ENCODE measurements at places on chromosomes 11 and 22. TPM values are rescaled to one million over a fixed set of nuclear protein-coding genes. Genes with fewer than 3 reads are reported as not detected.

GRCh38 chr22:46732513-46732912, 5.5 kb downstream of the CERK start:
- peaks cover 23% of the 10 kb centered on the region for H3K36me3 ChIP-seq
- no peaks in the 10 kb centered on the region for H3K27me3 ChIP-seq
- no peak for DNase-seq
- H3K4me3 ChIP-seq, result no peak overlapping the region
- no peak overlapping the region for H3K27ac ChIP-seq

GRCh38 chr11:113240389-113240788, 74.0 kb upstream of the TTC12 start:
- H3K4me3 ChIP-seq, result no peak overlapping the region
- DNase-seq, result no peak
- H3K36me3 ChIP-seq, result no peaks in the 10 kb centered on the region

GRCh38 chr11:132840660-132841059, 691.6 kb downstream of the OPCML start:
- no peaks in the 10 kb centered on the region for H3K4me1 ChIP-seq
- no peak for DNase-seq
- H3K36me3 ChIP-seq, result no peaks in the 10 kb centered on the region
- H3K27ac ChIP-seq, result no peak overlapping the region

The RBM4B gene
- 26.7 TPM for polyA plus RNA-seq

DNA sequence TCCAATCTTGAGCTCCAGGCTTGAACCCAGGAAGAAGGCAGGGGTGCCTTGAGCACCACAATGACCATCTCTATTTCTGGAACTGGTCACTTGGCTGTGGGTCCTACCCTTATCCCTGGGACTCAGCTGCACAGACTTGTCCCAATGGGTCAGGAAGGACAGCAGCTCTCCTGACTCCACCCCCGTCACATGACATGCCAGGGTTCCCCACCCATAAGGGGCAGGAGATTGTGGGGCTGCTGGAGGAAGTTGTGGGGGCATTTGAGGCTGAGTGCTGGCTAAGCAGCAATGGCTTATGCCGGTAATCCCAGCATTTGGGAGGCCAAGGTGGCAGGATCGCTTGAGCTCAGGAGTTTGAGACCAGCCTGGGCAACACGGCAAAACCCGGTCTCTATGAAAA, 56.2 kb downstream of the NFAM1 start:
- no peak overlapping the region for H3K27ac ChIP-seq
- H3K4me1 ChIP-seq, result peaks cover 2% of the 10 kb centered on the region
- no peak overlapping the region for H3K4me3 ChIP-seq
- no peak for DNase-seq
- peaks cover 43% of the 10 kb centered on the region for H3K27me3 ChIP-seq

The LARGE1 gene
- polyA plus RNA-seq, result 6.2 TPM

The KIF18A gene
- 8.9 TPM for polyA plus RNA-seq

The TCN1 gene
- polyA plus RNA-seq, result not detected

- H3K36me3 ChIP-seq, result no peaks in the 10 kb centered on the region
- H3K27ac ChIP-seq, result no peak overlapping the region
- no peaks in the 10 kb centered on the region for H3K27me3 ChIP-seq
These were observed 495.2 kb upstream of the CADM1 start for GRCh38 chr11:115999437-115999836.

The WNT11 gene
- polyA plus RNA-seq, result 0.10 TPM

GRCh38 chr11:57552479-57552878, 15.0 kb downstream of the UBE2L6 start:
- H3K36me3 ChIP-seq, result peaks cover 54% of the 10 kb centered on the region
- no peak overlapping the region for H3K27ac ChIP-seq
- no peaks in the 10 kb centered on the region for H3K4me1 ChIP-seq
- DNase-seq, result no peak
- no peak overlapping the region for H3K4me3 ChIP-seq

DNA sequence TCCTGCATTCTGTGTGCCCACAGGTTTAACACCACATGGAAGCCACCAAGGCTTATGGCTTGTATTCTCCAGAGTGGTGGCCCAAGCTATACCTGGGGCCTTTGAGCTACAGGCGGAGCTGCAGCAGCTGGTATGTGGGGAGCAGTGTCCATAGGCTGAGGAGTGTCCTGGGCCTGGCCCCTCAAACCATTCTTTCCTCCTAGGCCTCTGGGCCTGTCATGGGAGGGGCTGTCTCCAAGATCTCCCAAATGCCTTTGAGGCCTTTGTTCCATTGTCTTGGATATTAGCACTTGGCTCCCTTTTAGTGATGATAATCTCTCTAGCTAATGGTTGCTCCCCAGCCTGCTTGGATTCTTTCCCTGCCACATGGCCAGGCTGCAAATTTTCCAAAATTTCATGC, 6.4 kb upstream of the TBC1D22A start:
- H3K27ac ChIP-seq, result no peak overlapping the region
- no peaks in the 10 kb centered on the region for H3K27me3 ChIP-seq
- H3K4me1 ChIP-seq, result peaks cover 18% of the 10 kb centered on the region
- H3K4me3 ChIP-seq, result no peak overlapping the region
- DNase-seq, result no peak

- DNase-seq, result no peak
- no peak overlapping the region for H3K27ac ChIP-seq
- H3K4me3 ChIP-seq, result no peak overlapping the region
These were observed 28.5 kb upstream of the C11orf96 start for GRCh38 chr11:43913829-43914380.

DNA sequence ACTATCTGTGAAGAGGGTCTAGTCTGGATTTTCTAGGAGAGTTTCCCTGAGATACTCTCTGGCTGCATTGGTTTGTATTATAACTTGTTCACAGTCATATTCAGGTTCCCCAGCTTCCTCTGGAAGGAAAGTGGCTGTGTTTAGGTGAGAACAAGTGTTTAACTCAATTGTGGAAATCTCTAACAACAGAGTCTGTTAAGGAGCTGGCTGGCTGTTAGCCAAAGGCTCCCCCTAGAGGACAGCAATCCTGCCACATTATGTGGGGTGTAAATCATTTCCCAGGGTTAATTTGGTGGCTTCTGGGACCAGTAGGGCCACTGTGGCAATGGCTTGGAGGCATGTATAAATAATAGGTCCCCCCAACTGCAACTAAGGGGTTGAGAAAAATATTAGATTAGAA, 18.4 kb downstream of the MS4A6E start:
- no peak overlapping the region for H3K4me3 ChIP-seq
- DNase-seq, result no peak
- no peaks in the 10 kb centered on the region for H3K4me1 ChIP-seq

The PGA4 gene
- polyA plus RNA-seq, result not detected

DNA sequence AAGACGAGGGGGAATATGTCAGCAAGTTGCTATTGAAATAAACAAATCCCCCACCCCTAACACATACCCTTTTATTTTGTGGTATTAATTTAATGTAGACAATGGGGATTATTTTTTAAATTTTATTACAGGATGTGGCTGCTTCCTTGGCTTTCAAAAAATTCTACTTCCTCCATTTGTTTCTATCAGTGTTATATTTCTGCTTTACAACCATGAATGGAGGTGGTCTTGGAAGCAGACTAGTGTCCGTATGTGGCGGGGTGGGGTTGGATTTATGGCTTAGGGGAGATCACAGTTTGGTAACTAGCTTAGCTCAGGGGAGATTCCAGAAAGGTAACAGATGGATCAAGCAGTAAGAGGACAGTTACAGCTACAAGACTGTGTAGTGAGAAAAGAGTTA, 39.3 kb upstream of the PICALM start:
- H3K36me3 ChIP-seq, result no peaks in the 10 kb centered on the region
- no peak overlapping the region for H3K4me3 ChIP-seq
- H3K4me1 ChIP-seq, result peaks cover 2% of the 10 kb centered on the region
- DNase-seq, result no peak
- no peak overlapping the region for H3K27ac ChIP-seq

The ADM2 gene
- polyA plus RNA-seq, result 1.9 TPM

- no peak overlapping the region for H3K27ac ChIP-seq
- no peaks in the 10 kb centered on the region for H3K36me3 ChIP-seq
- H3K4me3 ChIP-seq, result no peak overlapping the region
These were observed 33.5 kb upstream of the GNAZ start for GRCh38 chr22:23036684-23037428.

GRCh38 chr11:16856022-16856471, 117.6 kb downstream of the C11orf58 start:
- H3K27me3 ChIP-seq, result peaks cover 9% of the 10 kb centered on the region
- no peak overlapping the region for H3K4me3 ChIP-seq
- no peaks in the 10 kb centered on the region for H3K36me3 ChIP-seq
- no peaks in the 10 kb centered on the region for H3K4me1 ChIP-seq

- H3K36me3 ChIP-seq, result no peaks in the 10 kb centered on the region
- H3K27me3 ChIP-seq, result no peaks in the 10 kb centered on the region
- no peak overlapping the region for H3K27ac ChIP-seq
- no peak for DNase-seq
- H3K4me3 ChIP-seq, result no peak overlapping the region
These were observed 189.7 kb downstream of the GUCY1A2 start for GRCh38 chr11:106828576-106828975.

GRCh38 chr11:12007230-12007593, 1.2 kb downstream of the DKK3 start:
- DNase-seq, result no peak
- peak overlapping the region; percentile 67 for H3K27ac ChIP-seq
- peaks cover 17% of the 10 kb centered on the region for H3K36me3 ChIP-seq

DNA sequence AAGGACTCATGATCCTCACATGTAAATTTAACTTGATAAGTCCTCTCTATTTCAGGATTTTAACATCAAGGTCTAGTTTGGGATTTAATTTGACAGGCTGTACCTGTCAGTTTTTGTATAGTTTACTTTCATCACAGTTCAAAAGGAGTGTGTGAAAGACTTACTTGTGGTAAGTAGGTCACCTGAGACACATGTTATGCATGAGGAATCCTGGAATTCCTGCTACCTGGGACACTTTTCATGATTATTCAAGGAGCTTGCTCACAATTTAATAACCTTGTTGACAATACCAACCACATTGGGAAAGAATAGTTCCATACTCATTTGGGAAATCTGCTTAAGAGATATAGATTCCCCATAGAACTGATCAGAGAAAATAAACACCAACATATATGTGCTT, 15.8 kb upstream of the SLC36A4 start:
- no peak overlapping the region for H3K4me3 ChIP-seq
- no peaks in the 10 kb centered on the region for H3K4me1 ChIP-seq
- H3K27me3 ChIP-seq, result peaks cover 4% of the 10 kb centered on the region

DNA sequence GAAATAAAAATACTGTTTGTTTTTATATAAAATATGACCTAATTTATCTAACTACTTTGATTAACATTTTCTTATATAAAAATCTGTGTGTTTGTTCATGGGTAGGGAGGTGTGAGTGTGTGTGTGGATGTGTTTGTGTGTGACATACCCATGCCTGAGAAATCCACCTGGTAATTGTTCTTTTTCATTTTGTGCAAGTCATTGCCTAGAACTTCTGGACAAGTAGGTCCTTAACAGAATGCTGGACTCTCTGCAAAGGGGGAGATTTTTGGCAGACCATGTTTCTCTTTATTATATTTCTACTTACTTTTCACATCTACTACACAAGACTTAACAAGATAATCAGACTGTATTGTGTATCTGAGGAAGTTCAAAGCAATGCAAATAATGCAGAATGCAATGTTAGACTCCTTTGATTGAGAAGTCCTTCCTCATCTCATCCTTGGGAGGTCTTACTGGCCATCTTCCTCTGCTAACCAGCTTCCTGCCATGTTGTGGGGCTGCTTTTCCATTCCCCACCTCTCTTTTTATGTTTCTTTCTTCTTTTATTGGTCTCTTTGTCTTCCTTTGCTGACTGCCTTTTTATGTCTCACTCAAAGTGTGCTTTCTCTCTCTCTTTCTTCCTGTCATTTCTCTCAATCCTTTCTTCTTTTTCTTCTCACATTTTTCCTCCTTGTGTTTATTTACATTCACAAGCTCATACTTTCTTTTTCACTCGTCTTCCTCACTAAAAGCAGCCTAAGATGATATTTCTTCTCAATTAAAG, 1017.0 kb upstream of the CNTN5 start:
- no peak overlapping the region for H3K27ac ChIP-seq
- H3K4me1 ChIP-seq, result no peaks in the 10 kb centered on the region
- H3K4me3 ChIP-seq, result no peak overlapping the region
- H3K36me3 ChIP-seq, result no peaks in the 10 kb centered on the region
- DNase-seq, result no peak
- no peaks in the 10 kb centered on the region for H3K27me3 ChIP-seq

- no peak for DNase-seq
- peaks cover 2% of the 10 kb centered on the region for H3K4me1 ChIP-seq
- H3K27me3 ChIP-seq, result peaks cover 2% of the 10 kb centered on the region
- H3K36me3 ChIP-seq, result no peaks in the 10 kb centered on the region
- no peak overlapping the region for H3K4me3 ChIP-seq
These were observed 9.0 kb upstream of the HIKESHI start for GRCh38 chr11:86292912-86293616.

DNA sequence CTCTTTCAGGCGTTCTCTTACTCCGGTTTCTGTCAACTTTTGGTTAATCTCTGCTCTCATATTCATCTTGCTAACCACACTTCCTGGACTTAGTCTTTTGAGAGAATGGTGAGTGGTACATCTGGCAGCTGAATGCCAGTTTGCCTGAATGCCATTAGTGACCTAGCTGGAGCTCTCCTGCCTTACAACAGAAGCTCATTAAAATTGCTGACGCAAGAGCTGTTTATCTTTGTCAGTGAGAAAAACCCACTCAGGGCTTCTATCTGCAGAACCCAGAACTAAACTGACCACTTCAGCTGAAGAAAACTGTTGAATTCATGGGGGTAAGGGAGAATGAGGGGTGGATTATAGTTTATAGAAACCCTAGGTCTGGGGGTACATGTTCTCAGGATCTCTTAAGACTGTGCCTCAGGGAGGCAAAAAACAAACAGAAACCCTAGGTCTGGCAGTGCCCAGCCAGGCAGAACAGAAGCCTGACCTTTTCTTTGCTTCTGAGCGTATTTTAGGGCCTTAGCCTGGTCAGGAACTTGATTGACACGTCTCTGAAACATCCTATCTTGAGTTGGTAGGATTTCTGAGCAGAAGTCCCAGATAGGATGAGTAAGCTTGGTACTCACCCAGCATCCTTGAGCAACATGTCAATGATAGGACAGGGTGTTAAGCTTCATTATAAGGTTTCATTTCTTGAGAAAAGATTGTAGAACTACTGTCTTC, 52.8 kb upstream of the YWHAH start:
- no peak overlapping the region for H3K27ac ChIP-seq
- no peaks in the 10 kb centered on the region for H3K27me3 ChIP-seq
- no peak overlapping the region for H3K4me3 ChIP-seq

The ELF5 gene
- not detected for polyA plus RNA-seq

DNA sequence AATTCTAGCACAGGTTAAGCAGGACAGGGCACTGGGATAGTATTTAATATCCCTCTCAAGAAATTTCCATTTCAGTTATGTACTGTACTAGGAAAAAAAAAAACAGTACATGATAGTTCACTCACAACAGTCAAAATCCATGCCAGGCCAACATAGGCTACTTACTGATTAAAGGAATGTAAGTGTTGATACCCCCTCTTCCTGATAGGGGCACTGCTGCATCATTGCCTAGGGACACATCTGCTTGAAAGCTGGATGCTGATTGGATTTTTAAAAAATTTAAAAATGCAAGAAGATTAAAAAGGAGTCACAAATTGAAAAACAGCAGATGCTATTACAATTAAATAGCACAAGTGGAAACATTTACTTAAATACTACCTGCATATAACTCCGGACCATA, 43.4 kb downstream of the APOL5 start:
- no peak overlapping the region for H3K27ac ChIP-seq
- H3K36me3 ChIP-seq, result peaks cover 22% of the 10 kb centered on the region
- no peaks in the 10 kb centered on the region for H3K27me3 ChIP-seq
- no peak overlapping the region for H3K4me3 ChIP-seq

The CELSR1 gene
- 1.4 TPM for polyA plus RNA-seq

The MB gene
- not detected for polyA plus RNA-seq

Measured in IMR-90 (cell line).